ENCODE measurements at places on chromosomes 6 and 20.
A peak's percentile ranks its signal among the peaks of the same experiment; 100 is the strongest.

GRCh38 chr6:149320796-149321195 lies 3.3 kb downstream of the TAB2 start:
- DNase-seq: no peak

- no peak for DNase-seq
These were observed 13.4 kb upstream of the FAM50B start for GRCh38 chr6:3835785-3836184.

GRCh38 chr6:125271486-125272159 lies 30.1 kb downstream of the HDDC2 start:
- DNase-seq: no peak

DNA sequence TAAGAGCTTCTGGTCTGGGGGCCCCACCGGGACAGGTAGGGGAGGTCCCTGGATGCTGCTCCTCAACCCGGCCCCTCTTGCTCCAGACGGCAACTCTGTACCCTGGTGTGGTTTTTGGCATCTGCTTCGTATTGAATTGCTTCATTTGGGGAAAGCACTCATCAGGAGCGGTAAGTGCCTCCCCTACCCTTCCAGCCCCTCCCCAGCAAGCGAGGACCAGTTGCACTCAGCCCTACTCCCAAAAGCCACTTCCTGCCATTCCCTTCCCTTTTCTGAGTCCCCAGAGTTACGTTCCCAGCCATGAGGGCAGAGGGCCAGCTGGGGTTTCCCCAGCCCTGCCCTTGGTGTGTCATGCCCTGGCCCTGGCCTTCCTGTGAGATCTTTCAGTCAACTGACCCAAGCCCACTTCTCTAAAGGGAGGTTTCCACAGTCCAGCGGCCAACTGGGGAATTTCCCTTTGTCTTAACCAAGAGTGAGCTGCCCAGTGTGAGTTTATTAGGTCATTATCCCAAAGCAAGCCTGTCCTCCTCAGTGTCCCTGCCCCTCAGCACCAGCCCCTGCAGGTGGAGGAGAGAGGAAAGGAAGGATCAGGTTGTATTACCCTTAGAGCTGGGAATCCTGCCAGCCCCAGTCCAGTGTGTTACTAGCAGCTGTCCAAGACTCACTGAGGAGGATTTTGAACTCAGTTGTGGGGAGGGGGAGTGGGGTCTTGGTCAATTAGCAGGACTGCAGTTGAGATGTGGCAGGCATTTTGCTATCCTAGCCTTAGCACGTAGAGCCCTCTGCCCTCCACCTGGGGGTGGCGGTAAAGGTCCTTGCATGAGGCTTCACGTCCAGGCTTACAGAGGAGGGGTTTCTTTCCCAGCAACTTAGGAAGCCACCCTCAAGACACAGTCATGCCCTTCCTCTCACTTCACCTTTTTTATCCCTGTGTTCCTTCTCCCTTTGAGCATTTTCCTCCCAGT lies 45.8 kb downstream of the TM9SF4 start:
- DNase-seq: no peak

GRCh38 chr6:3347826-3348225 lies 89.1 kb downstream of the PSMG4 start:
- DNase-seq: no peak

GRCh38 chr6:114648847-114649246 lies 306.0 kb upstream of the HS3ST5 start:
- DNase-seq: no peak

DNA sequence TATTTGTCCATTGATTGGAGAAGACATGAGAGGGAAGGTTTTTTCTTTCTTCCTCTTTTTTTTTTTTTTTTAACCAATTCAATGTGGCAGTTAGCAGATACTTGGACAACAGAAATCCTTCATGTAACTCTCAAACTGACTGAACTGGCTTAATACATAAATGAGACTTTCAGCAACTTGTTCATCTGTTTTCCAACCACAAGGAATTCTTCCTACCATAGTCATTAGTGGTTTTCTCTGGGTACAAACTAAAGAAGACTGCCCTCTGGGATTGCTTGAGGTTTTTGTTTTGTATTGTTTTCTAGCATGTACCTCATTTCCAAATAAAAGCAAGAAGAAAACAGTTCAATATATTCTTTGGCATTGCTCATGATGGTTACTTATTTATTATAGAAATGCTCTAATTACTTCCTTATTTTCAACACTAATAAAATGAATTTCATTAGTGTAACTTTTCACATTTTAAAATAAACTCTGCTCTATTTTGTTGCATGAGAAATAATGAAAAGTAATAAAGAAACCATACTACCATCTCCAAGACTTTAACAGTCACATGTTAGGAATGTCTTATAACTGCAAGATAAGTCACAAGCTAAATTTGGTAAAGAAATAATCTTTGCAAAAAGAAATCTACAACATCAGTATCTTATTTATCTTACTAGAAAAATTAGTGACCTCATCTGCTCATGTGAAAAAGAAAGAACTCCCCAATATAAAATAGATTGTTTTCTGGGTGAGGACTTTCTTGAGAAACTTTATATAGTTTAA lies 52.0 kb downstream of the ME1 start:
- no peak for DNase-seq

DNA sequence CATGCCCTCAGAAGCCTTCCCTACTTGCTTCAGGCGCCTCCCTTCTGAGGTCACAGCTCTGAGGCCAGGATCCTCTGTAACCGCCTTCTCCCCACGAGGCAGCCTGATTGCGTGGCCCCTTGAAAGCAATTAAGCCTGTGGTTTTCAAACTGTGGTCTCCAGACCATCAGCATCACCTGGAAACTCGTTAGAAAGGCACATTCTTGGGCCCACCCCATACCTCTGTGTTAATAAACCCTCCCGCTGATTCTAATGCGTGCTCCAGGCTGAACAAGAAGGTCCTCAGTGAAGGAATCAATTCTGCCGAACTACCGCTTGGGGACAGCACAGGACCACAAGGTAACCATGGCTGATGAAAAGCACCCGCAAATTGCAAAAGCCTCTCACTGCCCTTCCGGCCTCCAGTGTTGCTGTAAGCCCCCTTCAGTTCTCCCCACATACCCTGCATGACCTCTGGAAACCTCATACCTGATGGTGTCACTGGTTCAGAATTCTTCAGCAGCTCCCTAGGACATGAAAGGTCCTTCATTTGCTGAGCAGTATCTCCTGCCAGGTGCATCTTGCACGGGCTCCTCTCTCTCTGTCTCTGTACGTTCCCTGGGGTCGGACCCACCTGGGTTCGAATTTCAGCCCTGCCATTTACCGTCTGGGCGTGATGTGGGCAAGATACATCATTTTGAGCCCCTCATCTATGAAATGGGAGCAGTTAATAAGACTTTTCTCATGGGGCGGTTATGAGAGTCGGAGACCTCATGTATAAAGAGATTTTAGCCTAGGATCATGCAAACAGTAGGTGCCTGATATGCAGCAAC lies 93.3 kb upstream of the RNF24 start:
- DNase-seq: peak; percentile 29

- DNase-seq: no peak
These were observed 14.6 kb downstream of the TXLNB start for GRCh38 chr6:139277161-139277560.

DNA sequence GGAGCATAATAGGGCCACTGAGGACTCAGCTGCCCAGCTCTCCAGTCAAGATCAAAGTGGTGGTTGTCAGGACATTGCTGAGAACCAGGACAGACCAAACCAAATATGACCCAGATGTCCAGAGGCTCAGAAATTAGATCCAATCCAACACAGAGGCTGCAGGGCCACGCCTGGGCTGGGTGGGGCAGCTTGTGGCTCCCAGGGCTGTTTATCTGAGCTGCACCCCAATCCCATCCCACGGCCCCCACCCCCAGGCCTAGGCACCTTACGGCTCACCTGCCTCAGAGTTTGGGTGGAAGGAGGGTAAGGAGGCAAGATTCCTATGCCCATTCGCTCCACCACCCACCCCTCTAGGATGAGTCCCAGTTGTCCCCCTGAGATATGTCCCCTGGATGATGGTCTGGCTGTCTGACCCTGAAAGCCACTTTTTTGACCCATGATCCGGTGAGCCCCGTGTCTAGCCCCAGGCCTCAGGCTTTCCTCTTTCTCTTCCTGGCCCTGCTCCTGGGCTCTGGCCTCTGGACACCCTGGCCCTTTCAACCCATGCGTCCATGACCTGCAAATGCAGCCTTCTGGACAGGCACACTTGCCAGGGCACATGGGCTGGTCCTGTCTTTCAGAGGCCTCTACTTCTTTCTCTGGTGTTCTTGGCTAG lies 40.0 kb downstream of the CPXM1 start:
- no peak for DNase-seq

- no peak for DNase-seq
These were observed 78.0 kb upstream of the AFDN start for GRCh38 chr6:167748458-167749379.

DNA sequence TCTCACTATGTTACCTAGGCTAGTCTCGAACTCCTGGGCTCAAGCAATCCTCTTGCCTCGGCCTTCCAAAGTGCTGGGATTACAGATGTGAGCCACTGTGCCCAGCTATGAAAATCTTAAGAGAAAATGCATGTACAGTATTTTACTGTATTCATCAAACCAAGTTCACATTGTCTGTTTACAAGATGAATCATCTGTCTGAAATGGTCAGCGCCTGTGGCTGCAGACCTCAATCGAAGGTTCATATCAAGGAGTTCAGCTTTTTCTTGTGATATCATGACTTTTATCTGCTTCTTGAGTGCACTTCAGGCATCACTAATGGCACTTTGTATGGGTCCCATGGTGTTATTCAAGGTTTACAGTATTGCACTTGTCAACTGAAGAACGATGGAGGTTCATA lies 155.1 kb downstream of the SLC16A10 start:
- no peak for DNase-seq

DNA sequence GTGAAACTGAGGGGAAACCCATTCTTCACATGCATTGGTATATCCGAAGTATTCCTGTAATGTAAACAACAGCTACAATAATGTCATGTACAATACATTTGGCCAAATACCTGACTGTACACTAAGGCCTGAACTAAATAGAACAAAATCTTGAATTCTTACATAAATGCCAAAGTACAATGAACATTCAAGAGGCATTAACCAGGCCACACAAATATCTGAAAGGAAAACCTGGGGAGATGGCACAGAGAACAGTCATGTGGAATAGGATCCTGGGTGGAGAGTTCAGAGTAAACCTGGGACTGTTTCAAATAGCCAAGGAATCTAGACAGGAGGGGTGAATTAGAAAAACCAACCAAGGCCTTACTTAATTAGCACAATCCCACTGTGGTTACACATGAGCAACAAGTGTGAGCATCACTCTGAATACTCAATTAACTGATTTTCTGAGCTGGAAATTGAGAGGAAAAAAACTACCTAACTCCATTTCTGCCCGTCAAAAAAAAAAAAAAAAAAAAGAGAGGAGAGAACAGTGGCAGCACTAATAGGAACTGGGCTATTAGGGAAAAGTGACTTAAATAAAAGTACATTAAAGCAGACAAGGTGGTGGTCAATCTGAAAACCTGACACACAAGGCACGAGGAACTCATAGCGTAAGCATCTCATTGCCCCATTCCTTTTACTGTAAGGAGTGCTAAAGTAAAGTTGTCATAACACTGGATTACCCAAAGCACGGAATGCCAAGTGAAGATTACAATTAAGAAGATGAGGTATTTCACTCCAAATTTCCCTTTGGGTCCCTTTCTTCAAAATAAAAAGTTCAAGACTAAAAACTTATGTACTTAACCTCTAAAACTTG lies 10.9 kb downstream of the SNX5 start:
- no peak for DNase-seq

DNA sequence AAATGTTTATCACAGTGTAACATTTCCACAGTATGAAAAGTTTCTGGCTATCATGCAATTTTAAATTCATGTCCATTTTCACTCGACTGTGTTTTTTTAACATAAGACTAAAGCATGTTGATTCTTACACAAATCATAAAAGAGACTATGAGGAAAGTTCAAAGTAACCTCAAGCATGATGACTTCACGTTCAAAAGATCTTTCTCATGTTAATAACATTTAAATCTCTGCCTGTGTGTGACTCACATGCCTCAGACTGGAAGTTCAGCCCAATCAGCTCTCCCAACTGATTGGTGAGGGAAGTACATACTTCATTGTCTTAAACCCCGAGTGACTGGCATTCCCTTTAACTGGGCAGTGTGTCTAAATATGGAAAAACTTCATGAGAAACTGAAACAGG lies 37.4 kb downstream of the ATXN1 start:
- DNase-seq: no peak

DNA sequence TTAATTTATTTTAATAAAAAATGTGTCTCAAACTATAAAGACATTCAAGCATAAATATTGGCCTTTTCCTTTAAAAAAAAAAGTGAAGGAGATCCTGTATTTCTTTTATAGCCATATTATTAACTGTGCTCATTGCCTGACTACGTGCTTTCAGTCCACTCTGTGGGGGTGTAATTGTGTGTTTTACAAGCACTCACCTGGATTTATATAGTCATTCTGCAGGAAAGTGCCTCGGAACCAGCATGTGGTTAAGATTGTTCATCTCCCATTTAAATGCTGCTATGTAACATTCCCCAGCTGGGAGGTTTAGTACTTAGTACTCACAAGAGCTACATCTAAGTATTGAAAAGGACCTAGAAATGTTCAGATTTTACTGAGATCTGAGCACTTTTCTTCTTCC lies 47.9 kb upstream of the SLC22A16 start:
- no peak for DNase-seq

DNA sequence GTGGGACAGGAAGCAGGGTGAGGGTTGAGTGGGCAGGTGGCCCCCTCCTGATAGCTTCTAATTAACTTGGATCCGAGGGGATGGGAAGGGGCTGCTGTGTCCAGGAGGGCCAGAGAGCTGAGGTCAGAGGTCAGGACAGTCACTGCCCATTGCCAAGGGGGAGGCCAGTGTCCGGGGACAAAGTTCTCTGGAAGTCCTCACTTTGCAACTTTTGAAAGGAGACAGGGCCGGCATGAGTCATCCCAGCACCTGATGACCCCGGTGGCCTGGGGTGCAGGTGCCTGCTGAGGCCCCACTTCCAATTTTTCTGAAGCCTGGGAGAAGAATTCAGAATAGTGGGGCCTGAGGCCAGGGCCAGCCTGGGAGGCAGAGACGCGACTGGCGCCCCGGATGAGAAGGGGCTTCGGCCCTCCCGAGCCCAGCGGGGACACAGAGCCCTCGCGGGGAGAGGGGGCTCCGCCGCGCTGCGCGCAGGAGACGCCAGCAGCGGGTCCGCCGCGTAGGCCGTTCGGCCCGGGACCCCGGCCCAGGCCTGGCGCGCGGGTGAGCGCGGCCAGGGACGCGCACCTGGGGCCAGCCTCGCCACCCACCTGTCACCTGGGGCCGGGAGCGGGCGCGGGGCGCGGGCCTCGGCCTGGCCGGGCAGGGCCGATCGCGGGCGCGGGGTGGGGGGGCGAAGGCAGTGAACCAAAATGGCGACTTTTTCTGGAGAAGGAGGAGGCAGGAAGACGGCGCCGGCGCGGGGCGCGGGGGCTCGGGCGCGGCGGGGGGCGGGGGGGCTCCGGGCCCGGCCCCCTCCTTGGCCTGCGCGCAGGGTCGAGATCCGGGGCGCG lies 586 bp downstream of the ZNF512B start:
- no peak for DNase-seq

- no peak for DNase-seq
These were observed 145.9 kb downstream of the RALGAPA2 start for GRCh38 chr20:20566516-20566915.

Data from stimulated activated CD8-positive, alpha-beta memory T cell treated with anti-CD3 and anti-CD28 coated beads, Interleukin-4, amount 100 ng/mL, for 1 hour (primary cell).